ENCODE measurements at places on chromosomes 7 and 10. TPM values are rescaled to one million over a fixed set of nuclear protein-coding genes. Genes with fewer than 3 reads are reported as not detected.

DNA sequence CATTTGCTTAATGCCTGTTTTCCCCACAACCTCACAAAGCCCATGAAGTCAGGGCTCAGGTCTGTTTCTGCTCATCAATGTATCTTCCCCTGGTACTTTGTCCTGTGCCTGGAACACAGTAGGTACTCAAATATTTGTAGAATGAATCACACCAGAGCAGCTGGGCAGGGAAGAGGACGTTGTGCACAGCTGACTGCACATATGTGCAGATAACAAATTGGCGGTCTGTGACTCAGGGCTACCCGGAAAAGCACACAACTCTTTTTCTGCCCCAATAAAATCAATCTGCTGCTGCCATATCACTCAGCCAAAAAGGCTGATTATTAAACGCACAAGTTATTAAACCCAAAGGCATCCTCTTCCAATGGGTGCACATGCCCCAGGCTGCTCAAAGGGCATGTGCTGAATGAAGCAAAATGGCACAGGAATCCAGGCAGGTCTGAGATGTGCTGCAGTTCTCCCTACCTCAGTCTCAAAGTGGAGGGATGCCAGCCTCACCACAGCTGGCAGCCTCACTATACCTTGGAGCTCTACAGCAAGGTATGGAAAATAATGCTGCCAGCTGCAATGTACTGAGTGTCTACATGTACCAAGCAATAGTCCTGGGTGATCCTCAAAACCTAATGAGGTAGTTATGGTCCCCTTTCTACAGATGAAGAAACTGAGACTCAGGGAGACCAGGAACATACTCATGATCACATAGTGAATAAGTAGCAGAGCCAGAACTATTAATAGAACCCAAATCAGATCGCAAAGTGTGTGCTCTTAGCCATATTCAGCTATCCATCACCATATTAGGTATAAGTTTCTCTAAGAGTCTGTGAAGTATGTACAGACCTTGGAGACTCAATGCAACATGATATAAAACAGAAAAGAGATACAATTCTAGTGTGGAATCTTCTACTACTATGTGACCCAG is 43.4 kb downstream of the SORBS1 start:
- no peaks in the 10 kb centered on the region for H3K27me3 ChIP-seq
- H3K36me3 ChIP-seq, result no peaks in the 10 kb centered on the region

- peaks cover 2% of the 10 kb centered on the region for H3K36me3 ChIP-seq
- no peak overlapping the region for H3K27ac ChIP-seq
- no peak for DNase-seq
- no peaks in the 10 kb centered on the region for H3K4me1 ChIP-seq
Observed at GRCh38 chr7:96126382-96126781, 195.5 kb downstream of the SLC25A13 start.

GRCh38 chr10:70756700-70757360 is 28.3 kb downstream of the TBATA start:
- no peaks in the 10 kb centered on the region for H3K27me3 ChIP-seq
- peaks cover 15% of the 10 kb centered on the region for H3K4me1 ChIP-seq
- DNase-seq, result no peak
- H3K27ac ChIP-seq, result no peak overlapping the region

DNA sequence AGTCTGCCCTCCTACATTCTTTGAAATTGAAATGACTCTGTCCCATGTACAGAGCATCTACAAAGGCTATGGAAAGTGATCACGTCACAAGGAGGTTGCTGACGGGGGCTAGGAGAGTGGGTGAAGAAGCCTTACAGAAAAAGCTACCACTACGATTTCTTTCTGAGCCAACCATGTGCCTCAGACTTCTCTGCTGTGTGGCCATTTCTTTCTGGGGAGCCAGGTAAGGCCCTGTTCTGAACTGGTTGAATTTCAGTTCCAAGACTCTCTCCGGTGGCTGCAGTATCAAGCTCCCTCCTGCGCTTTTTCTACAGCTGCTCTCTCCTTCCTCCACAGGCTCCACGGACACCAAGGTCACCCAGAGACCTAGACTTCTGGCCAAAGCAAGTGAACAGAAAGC is 112.5 kb upstream of the PRSS1 start:
- H3K4me3 ChIP-seq, result peak overlapping the region; percentile 97
- peak overlapping the region; percentile 99 for H3K27ac ChIP-seq
- no peaks in the 10 kb centered on the region for H3K27me3 ChIP-seq
- H3K4me1 ChIP-seq, result peaks cover 23% of the 10 kb centered on the region

DNA sequence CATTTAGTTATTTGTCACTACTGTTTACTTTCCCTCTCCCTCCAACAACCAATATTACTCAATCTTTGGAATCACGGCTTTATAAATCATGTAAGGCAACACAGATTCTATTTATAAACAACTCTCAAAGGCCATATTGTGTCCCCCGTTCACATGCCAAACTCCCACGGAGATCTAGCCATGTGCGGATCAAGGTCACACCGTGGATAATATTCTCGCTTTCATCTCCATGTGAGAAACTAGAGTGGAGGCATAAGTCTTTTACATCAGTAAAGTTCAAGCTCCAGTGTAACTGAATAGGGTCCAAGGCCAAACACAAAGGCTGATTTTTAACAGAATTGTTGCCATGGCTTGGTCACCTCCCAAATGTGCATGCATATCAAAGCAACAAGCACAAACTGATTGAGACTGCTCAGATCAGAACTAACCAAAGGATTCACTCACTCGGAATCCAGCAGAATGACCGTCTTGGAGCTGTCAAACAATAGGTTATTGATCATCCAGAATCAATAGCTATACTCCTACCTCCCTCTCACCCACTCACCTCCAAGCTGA is 569.5 kb upstream of the LRRN3 start:
- H3K27ac ChIP-seq, result no peak overlapping the region
- no peak overlapping the region for H3K4me3 ChIP-seq
- no peaks in the 10 kb centered on the region for H3K4me1 ChIP-seq
- no peaks in the 10 kb centered on the region for H3K27me3 ChIP-seq

- H3K4me1 ChIP-seq, result no peaks in the 10 kb centered on the region
- no peaks in the 10 kb centered on the region for H3K27me3 ChIP-seq
- H3K4me3 ChIP-seq, result no peak overlapping the region
- H3K36me3 ChIP-seq, result peaks cover 18% of the 10 kb centered on the region
Observed at GRCh38 chr10:97659589-97659988, 19.1 kb downstream of the PI4K2A start.

DNA sequence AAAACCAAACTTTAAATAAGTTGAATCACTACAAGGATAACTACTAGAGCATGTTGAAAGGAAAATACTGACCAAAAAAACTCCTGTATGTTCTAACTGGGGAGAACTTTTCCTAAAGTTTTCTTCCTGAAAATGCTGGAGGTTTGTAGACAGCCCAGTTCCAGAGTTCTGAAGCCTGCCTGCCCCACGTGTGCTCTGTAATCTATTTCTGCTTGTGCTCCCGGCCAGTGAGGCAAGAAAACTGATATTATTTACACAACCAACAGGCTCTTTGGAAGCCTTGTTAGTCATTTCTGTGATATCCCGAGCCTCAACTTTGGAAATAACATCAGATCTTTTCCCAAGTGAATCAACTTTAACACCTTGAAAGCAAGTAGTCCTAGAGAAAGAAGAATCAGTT is 46.7 kb downstream of the ZFAND4 start:
- no peak for DNase-seq
- no peaks in the 10 kb centered on the region for H3K27me3 ChIP-seq
- H3K4me3 ChIP-seq, result no peak overlapping the region
- H3K36me3 ChIP-seq, result no peaks in the 10 kb centered on the region
- H3K4me1 ChIP-seq, result no peaks in the 10 kb centered on the region

The DNAJC9 gene
- 37.2 TPM for total RNA-seq

All from activated T-cell treated with anti-CD3 and anti-CD28 coated beads, Interleukin-2, amount 50 U/mL, for 72 hours (primary cell).